ENCODE measurements at places on chromosomes 3 and 15. TPM values are rescaled to one million over a fixed set of nuclear protein-coding genes. Genes with fewer than 3 reads are reported as not detected.

DNA sequence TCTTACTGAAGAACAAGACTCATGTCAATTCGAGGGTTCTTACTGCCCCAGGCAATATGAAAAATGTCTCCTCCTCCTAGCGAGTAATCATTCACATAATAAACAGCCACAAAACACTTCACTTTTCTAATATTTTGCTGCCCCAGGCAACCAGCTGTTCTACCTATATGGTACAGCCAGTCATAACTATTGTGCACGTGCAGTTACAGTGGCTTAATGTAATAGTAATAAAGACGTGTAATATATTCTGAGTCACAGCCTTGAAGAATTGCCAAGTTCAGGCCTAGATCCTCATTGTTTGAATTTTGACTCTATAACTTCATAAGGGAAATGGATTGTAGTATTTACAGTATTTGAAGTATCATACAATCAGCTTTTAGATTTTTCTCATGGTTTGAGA is 1250.0 kb upstream of the GBE1 start:
- DNase-seq, result peak; percentile 10

DNA sequence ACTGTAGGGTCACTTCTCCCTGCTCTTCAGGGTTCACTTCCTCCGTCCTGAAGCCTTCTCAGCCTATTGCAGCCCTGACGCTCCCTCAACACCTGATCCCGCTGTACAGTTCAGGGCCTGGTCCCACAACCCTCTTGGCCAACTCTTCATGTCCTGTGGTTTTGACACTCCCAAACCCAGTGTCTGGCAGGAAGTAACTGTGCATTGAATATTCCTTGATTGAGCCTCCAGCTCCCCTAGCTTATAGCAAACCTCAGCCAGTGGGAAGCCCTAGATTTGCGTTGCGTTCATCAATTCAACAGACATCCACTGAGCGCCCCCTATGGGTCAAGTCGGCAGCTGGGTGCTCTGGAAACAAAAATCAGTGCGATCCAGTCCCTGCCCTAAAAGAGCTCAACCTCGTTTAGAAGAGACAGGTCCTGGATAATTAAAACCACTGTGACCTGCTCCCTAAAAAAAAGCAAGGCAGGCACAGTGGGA is 13.5 kb downstream of the UBAP1L start:
- peak; percentile 86 for DNase-seq

- peak; percentile 23 for DNase-seq
Observed at GRCh38 chr3:154122912-154123559, 1.8 kb downstream of the ARHGEF26 start.

GRCh38 chr3:72836923-72837322 is 11.3 kb downstream of the SHQ1 start:
- no peak for DNase-seq

- DNase-seq, result no peak
Observed at GRCh38 chr15:59866642-59867041, 137.5 kb upstream of the FOXB1 start.

GRCh38 chr15:101391981-101392640 is 97.1 kb upstream of the SNRPA1 start:
- DNase-seq, result no peak

- DNase-seq, result no peak
Observed at GRCh38 chr3:31218082-31218481, 314.6 kb upstream of the STT3B start.

DNA sequence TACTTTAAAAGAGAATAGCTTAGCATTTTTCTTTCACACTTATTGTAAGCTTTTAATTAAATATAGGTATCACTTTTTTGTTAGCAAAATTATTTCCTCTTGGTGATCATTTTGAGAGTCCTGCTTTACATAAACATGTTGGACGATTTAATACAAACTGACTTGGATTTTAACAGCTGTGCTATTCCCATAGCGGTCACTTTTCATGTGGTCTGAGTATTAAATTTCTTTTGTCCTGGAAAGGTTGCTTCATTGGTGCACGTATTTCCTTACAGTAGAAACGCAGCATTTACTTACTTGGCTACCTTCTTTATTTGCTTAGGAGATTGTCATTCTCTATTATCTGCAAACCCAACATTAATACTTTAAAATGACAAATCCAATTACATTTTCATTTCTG is 109.4 kb downstream of the ATG7 start:
- DNase-seq, result no peak

DNA sequence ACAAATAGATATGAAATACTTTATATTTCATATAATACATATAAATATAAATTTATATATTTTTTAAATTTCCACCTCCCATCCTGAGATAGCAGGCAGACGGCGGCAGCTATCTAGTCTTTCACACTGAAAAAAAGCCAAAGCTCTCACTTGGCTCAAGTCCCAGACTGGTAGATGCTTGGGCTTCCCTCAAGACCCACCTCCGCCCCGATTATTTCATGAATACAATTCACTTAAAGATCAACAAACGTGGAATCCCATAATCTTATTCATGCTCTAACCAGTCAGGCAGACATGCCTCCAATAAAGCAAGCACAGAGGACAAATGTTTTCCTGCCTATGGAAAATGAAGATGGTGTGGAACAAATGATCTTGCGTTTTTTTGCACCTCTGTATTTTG is 275.9 kb upstream of the NR2F2 start:
- no peak for DNase-seq

DNA sequence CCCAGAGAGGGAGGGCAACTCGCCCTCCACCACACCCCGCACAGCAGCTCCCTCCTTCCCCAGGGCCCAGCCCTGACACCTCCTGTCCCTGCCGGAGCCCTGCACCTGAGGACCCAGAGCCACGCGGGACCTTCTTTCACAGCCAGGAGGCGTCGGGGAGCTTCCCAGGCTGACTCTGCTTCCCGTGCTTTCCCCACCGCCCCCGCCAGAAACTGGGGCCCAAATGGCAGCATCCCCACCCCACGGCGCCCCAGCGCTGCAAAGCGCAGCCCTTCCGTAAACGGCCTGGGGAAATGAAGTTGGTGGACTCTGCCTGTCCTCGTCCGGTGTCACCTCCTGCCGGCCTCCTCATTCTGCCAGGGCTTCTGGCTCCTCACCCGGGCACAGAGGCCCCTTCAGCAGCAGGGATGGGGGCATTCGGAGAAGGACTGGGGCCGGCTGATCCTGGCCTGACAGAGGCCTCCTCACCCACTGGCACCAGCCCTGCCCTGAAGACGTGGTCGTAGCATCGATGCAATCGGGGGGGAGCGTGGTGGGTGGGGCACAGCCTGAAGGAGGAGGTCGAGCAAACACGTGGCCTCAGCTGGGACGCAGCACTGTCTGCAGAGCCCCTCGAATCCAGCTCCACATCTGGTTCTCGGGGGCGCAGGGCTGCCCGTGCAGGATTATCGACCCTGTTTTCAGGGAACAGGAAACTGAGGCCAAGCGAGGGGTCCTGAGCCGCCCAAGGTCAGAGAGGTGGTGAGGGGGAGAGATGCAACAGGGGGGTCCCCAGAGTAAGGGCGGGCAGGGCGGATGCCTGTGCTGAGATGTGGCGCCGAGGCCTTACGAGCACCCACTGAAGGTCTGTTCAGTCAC is 235.4 kb downstream of the XXYLT1 start:
- no peak for DNase-seq

DNA sequence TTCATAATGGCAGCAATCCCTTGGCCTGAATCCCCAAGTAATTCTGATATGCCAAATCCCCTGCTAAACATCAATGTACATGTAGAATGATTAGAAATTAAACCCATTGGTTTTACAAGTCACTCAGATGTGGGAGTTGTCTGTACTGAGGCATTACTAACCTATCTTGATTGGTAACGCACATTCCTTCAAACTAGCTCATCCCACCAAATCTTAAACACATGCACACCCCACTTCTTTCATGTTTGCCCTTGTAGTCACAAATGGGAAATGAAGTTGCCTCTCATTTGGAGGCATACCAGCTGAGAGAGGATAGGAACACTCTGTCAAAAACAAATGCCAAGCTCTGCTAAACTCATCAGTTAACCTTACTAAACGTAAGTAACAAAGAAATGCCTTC is 29.1 kb upstream of the MAN2C1 start:
- no peak for DNase-seq

DNA sequence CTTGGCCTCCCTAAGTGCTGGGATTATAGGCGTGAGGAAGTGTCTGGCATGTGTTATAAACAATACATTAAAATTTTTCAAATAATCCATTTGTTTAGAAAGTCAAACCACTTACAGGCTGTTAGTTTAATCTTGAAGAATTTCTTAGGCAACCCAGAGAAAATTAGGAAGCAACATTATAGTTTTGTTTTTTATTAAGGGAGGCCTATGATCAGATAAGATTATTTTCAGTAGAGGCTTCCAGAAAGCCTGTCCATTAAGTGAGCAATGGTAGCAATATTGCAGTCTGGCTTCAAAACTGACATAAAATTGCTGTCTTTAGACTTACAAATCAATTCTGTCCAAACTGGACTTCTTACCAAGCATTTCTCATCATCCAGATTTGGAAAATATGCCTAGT is 49.6 kb downstream of the CD47 start:
- no peak for DNase-seq

TEX9 gene
- 26.9 TPM for polyA plus RNA-seq

DYNC1LI1 gene
- polyA plus RNA-seq, result 36.4 TPM

CACNA2D2 gene
- 18.3 TPM for polyA plus RNA-seq

SHC4 gene
- 1.8 TPM for polyA plus RNA-seq

LMOD3 gene
- polyA plus RNA-seq, result 0.10 TPM

SLC9C1 gene
- polyA plus RNA-seq, result 0.86 TPM

All from renal pelvis (tissue), 12 donors.